SHP77 treated with DMSO at 0.1 percent for 48 hours (cell line): ENCODE measurements at places on chromosomes 13 and 19.

- DNase-seq: no peak
Measured at GRCh38 chr19:18191640-18192062, 1.4 kb upstream of the MPV17L2 start.

- DNase-seq: peak; percentile 65
Measured at GRCh38 chr19:11373166-11373884, 1.1 kb upstream of the SWSAP1 start.

DNA sequence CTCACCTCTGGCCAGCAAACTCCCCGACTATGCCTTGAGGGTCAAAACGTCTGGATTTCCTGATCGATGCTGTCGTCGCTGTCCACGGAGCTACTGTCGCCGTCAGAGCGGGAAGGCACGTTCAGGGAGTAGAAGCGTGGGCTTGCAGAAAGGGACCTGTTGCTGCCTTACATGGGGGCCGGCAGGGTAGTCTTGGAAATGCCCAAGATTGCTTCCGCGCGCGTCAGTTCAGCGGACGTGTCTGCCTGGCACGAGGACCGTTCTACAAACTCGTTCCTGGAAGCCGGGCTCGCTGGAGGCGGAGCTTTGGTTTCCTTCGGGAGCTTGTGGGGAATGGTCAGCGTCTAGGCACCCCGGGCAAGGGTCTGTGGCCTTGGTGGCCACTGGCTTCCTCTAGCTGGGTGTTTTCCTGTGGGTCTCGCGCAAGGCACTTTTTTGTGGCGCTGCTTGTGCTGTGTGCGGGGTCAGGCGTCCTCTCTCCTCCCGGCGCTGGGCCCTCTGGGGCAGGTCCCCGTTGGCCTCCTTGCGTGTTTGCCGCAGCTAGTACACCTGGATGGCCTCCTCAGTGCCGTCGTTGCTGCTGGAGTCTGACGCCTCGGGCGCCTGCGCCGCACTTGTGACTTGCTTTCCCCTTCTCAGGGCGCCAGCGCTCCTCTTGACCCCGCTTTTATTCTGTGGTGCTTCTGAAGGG lies 15.4 kb downstream of the RB1 start:
- no peak for DNase-seq

DNA sequence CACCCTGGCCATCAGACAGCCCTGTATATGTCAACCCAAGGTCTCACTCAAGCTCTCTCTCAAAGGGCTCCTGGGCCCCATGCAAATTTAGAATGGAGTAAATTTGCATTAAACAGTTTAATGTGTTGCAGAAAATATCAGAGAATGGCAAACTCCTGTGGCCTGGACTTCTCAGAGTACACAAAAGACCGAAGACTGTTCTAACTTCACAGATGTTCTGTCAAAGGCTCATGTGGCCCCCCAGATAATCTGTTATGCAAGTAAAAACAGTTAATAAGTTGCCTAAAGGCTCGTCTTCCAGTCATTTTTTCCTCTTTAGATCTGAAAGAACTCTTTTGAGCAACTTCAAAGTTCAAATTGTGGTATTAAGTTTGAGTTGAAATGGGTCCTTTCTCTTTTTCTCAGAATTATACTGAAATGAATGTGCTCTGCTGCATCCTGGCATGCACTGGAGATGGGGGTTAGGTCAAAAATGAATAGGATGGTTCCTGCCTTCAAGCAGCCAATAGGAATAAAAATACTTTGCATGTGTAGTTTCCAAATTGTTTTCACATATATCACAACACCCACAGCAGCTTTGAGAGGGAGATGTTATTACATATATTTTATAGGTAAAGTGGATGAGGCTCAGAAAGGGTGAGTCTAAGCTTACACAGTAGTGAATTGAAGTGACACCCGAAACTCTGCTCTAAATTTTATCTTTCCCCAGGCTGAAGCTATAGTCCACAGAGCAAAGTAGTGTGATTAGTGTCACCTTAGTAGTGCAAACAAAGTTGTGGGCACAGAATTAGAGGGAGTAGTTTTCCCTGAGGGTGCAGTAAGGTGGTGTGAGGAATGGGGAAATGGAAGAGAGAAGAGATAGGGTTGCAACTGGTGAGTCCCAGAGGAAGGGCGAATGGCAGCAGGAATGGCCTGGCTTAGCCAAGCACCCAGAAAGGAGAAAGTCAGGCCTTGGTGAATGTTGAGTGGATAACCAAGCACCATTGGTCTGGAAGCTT lies 205.0 kb upstream of the RFC3 start:
- no peak for DNase-seq

GRCh38 chr13:35343417-35343816 lies 133.1 kb downstream of the MAB21L1 start:
- DNase-seq: no peak

- DNase-seq: no peak
Measured at GRCh38 chr13:105471673-105472072, 1063.8 kb downstream of the EFNB2 start.

- no peak for DNase-seq
Measured at GRCh38 chr13:37241786-37242185, 136.3 kb upstream of the CSNK1A1L start.

DNA sequence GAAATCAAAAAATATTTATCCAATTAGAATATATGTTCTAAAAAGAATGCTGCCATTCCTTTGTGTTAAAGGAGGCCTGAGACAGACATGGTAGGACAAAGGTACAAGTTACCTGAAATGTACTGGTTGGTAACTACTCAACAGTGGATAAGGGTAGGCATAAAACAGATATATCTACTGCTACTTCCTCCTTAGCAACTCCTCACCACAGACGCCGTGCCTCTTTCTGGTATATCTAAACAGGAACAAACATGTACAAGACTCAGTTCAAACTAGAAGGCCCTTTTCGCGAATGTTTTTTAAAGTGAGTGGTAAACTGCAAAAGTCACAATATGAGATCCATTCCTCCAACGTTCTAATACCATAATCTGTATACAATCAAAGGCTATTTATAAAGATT lies 86.9 kb downstream of the TBC1D4 start:
- no peak for DNase-seq

DNA sequence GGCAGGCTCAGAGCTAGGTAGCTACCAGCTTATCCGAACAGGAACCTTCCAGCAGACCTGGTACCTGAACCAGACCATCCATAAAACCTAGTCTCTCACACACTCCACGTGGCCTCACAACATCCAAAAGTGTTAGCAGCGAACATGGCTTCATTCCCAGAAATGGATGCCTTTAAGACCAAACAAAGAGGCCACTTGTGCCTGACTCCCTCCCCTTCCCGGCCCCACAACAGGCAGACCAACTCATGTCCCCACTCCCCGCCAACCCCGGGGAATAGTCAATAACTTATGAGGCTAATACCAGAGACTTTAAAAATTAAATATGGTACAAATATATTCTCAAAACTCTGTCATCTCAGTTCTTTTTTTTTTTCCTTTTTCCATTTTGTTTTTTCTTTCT lies 46.2 kb downstream of the ZNF557 start:
- DNase-seq: no peak
